ENCODE measurements at places on chromosomes 7 and 10. TPM values are rescaled to one million over a fixed set of nuclear protein-coding genes. Genes with fewer than 3 reads are reported as not detected.

CLCN1 gene
- total RNA-seq: not detected

IFIT2 gene
- total RNA-seq: 10.0 TPM

ZNF786 gene
- 6.3 TPM for total RNA-seq

CCT6A gene
- total RNA-seq: 42.0 TPM

GRCh38 chr10:35364808-35365207 is 28.5 kb downstream of the CCNY start:
- DNase-seq: no peak

DNA sequence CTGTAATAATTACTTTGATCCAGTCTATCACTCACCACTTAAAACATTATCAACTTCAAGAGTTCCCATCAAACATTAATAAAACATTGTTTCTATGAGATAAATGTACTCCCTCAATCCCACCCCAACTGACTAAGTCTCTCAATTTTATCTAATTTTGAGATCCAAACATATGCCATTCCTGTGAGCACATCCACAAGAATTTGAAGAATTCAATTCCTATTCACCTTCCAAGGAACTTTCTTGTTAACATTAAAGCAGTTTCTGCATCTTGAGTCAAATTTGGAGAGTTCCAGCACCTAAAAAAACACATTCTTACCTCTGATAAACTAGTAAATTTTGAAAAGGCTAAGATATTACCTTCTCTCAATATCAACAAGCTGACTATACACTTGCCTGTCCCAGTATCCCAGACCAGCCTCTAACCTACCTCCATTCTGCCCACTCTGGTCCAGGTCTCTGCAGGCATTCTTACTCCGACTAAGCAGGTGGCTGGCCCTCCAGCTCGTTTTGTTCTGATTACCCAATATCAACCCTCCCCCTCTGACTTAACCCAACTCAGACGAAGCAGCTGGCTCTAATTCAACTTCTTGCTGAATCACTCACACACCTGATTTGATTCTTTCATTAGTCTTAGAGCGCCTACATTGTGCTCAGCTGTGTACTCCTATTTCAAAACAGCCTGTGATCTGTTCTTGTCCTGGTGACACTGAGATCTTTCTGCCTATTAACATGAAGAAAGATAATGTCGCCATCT is 275.2 kb downstream of the IPMK start:
- no peak for DNase-seq

GRCh38 chr10:49803988-49804387 is 41.9 kb upstream of the OGDHL start:
- no peak for DNase-seq

- no peak for DNase-seq
Measured at GRCh38 chr10:94266091-94266490, 96.6 kb downstream of the NOC3L start.

DNA sequence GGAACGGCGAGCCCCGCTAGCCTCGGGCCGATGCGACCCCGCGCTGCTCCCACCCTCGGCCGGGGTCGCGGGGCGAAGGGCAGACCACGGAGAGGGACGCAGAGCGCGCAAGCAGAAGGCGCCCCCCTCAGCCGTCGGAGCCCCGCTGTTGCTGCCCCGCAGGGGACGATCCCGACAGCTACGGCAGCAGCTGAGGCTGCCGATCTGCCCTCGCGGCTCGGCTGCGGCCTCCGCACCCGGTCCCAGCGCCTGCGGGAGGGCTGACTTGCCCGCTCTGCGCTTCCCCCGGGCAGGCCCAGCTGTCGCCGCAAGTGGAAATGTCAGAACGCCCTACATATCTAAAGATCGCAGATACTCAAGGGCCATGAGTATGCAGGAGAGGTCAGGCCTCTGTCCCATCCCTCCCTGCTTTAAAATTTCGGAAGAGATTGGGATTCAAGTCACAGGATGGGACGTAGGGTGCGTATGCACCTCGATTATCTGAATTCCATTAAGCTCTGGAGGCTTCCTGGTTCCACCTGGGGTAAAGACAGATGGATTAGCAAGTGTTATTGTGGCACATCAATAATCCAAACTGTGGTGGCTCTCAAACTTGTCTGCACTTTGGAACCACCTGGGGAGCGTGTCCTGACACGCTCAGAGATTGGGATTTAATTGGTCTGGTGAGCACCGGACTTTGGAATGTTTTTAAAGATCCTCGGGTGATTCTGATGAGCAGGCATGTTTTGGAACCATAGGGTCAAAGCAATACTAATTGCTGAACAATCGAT is at the start of gene CRPPA:
Gene CRPPA (minus strand): TSS at position 206 of the 770 bp plus-strand sequence. CDS start 216 bp downstream, outside the sequence.
- DNase-seq: peak; percentile 54

GRCh38 chr7:42210333-42210732 is 26.7 kb downstream of the GLI3 start:
- no peak for DNase-seq

DNA sequence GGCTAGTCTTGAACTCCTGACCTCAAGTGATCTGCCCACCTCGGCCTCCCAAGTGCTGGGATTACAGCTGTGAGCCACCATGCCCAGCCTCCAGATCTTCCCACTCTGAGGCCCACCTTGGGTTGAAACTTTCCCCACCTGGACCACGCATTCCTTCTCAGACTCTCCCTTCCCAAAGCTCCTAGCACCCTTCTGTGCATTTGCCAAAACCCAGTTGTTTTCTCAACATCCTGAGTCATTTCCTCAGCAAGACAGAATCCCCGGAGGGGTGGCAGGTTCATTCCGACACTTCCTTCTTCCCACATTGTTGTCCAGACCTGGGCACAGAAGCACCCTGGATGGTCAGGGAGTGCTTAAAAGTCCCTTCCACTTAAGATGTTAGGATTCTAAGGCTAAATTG is 28.9 kb downstream of the BAG3 start:
- no peak for DNase-seq

DNA sequence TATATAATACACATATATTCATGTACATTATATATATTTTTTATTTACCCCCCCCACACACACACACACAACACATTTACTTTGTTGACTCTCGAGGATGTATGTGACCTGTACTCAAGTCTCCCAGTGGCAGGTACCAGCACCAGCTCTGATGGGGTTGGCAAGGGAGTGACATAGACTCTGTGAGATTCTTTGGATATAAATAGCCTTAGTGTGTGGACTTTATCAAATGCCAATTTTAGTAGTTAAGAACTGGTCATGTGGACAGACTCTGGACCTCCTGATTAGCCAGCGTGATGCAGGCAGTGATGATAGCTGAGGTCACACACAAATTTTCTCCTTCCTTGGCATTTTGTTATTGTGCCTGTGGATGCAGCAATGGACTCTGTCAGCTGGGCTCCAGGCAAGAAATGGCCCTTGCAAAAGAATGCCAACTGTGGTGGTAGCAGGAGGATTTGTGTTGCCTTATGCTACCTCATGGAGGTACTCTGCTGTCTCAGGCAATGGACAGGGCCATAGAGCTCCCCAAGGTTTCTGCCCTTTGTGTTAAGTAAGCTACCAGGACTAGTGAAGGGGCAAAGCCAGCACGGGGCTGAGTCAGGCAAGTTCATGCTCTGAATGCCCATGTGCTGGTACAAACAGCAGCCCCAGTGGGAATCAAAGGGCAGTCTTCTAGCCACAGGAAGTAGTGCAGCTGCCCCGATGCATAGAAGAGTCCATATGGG is 224.6 kb upstream of the ZWINT start:
- DNase-seq: no peak

DNA sequence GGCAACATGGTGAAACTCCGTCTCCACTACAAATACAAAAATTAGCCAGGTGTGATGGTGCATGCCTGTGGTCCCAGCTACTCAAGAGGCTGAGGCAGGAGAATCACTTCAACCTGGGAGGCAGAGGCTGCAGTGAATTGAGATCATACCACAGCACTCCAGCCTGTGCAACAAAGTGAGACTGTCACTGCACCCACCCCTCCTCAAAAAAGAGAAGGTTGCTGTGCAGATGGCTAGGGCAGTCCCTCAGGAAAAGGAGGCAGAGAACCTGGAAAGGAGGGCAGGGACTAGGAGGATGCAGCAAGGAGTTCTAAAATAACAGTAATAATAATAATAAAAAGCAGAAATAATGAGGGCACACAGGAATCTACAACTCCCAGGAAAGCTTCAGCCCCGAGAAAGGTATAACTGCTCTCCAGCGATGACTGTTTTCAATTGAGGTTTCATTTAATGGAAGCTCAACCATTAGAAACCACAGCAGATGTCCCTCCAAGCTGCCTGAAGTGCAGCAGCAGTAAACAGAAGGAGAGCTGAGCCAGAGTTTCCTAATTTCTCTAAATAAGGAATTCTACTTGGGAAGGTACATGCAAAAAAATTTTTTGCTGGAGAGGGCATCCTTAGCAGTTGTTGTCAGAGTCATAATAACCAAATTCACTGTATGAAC is 326.5 kb downstream of the GATA3 start:
- DNase-seq: no peak

- no peak for DNase-seq
Measured at GRCh38 chr10:17989908-17990767, 38.4 kb downstream of the SLC39A12 start.

DNA sequence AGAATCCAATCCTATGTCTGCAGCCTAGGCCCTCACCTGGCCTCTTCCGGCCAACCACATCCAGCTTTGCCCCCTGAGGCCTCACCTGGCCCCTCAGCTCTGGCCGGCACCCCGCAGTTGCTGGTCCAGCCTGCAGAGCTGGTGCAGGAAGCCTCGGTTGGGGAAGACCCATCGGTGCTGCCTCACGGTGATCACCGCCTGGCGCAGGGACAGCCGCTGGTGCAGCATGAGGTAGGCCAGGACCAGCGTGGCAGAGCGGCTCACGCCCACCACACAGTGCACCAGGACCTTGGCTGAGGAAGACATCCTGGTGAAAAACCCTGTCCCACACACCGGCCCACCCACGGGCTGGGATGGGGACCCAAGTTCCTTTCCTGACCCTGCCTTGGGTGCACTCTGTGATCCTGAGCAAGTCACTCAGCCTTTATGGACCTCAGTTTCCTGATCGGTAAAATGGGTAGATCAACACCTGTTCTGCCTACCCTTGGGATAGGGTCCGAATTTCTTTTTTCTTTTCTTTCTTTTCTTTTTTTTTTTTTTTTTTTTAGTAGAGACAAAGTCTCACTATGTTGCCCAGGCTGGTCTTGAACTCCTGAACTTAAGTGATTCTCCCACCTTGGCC is 5.8 kb upstream of the SAMD8 start:
- DNase-seq: no peak
